ENCODE measurements at places on chromosomes 5 and 9.

DNA sequence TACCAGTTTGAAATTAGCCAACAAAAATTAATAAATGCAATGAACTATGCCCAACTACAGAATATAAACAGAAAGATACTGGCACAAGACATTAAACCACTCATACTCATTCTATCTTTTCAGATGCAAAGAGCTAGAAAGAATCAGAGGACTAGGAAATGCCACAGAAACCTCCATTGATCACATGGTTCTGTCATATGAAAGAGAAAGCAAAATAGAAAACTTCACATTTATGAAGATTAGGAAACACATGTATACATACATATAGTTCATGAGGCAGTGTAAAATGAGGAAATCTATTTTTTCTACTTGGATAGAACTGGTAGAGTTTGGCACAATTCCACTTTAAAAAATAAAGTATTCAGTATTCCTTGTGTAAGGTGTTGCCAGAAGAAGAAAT lies 275.1 kb upstream of the PTGER4 start:
- DNase-seq, result no peak

- DNase-seq, result no peak
Measured at GRCh38 chr9:32590898-32591297, 17.9 kb upstream of the NDUFB6 start.

DNA sequence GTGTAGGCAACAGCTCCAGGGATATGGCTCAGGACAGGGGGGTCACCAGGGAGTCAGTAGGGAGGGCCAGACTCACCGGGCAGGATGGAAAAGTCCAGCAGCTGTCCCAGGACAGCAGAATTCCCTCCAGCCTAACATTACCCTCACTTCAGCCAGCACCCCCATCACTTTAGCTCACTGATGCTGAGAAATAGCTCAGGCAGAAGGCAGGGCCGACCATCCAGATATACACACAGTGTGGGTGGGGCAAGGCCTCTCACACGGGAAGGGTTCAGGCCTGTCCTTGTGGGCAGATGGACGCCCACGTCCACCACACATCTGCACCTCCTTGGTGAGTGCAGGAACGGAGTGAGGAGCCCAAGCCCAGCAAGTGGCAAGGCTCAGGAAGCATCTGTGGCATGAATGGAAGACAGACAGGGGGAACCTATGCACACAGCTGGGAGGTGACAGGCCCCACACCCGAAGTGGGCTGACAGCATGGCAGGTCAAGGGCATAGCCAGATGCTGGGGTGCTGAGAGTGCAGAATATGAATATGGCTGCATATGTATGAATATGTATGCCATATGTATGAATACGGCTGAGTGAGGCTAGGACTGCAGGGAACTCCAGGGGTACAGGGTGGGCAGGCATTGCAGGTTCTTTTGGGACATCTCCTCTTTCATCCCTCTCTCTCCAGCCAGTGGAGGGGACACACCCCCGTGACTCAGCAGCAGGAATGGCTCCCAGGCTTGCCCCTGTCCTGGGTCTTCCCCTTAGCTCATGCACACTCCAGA lies 17.0 kb downstream of the BICD2 start:
- no peak for DNase-seq

DNA sequence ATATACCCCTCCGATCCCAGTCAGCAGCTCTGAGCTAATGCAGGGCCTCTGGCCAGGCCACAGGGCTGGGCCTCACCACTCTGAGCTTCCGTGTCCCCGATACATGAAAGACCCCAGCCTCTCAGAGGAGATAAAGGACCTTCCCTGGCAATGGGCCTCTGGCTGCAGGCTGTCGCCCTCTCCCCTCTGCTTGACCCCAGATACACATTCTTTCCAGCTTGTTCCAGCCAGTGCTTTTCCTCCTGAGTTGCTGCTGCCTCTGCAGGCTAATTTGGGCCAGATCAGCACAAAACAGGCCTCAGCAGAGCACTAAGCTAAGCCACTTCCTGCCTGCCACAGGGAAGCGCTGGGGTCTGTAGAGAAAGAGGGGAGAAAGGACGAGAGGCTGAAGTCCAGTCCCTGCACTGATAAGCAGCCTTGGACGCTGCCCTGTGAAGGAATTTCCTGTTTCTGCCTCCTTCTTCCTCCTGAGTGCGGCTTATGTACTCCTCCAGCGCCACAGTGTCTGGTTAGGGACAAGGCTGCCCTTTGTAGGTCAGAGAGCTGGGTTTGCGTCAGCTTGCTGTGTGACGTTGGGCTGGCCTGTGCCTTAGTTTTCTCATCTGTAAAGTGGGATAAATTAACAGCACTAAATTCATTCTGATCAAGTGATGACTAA lies 73.0 kb upstream of the IL17B start:
- no peak for DNase-seq

GRCh38 chr5:123282444-123282843 lies 140.8 kb downstream of the CEP120 start:
- no peak for DNase-seq

- no peak for DNase-seq
Measured at GRCh38 chr9:78215706-78216105, 20.2 kb upstream of the CEP78 start.

GRCh38 chr9:123318202-123318601 lies 37.8 kb upstream of the CRB2 start:
- no peak for DNase-seq

DNA sequence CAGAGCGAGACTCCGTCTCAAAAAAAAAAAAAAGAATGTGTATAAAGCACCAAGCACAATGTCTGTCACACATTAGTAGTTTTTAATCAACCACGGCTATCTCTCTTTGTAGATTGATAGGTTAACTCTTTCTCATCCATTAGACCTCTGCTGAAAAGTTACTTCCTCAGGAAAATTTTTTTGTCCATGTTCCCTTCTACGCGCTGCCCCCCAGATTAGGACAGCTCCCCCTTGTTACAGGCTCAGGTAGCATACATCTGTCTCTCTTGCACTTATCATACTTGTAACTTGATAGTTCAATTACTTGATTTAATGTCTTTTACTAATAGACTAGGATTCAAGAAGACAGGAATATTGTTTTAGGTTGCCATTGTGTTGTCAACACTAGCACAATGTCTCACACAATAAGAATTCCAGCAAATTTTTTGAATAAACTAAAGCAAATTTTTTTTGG lies 1.5 kb downstream of the SPDL1 start:
- DNase-seq, result no peak

DNA sequence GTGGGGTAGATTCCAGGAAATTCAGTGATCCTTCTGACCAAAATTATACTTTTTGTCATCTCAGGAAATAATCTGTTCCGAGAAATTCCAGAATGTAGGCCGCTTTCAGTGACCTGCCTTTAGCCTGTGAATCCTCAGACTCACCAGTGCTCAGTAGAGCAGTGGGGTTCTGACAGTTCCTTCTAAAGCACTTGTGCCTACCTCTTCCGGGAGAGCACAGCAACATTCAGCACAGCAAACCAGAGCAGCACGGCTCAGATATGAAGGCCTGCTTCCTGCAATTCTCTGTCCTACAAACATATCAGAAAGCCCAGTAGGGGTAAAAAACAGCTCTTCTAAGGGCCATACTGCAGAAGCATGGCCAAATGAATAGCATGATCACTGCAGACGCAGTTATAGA lies 15.0 kb downstream of the FANCC start:
- no peak for DNase-seq

GRCh38 chr5:141512911-141513626 lies 24.2 kb downstream of the PCDHGC5 start:
- no peak for DNase-seq

DNA sequence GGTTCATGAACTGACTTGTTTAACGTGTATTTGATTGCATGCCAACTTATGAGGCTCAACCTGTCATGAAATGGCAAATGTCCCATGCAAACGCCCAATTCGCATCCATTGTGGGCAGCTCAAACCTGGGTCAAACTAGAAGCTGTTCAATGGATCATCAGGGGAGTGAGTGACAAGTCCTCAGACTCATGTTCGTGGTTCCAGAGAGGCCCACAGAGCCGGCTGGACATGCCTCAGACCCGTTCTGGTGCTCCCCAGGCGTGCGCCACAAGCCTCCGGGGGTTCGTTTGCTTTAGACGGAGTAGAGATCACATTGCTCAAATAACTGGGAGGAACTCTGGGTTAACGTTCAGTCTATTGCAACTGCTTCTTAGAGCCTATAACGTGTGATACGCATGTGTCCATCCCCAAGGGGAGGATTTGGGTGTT lies 15.0 kb downstream of the GFI1B start:
- DNase-seq, result no peak

- DNase-seq, result no peak
Measured at GRCh38 chr5:175717837-175718236, 60.0 kb downstream of the HRH2 start.

GRCh38 chr5:143693651-143694252 lies 118.2 kb upstream of the HMHB1 start:
- no peak for DNase-seq

GRCh38 chr9:80382211-80382891 lies 810.6 kb downstream of the TLE4 start:
- no peak for DNase-seq

GRCh38 chr5:35830587-35830986 lies 26.1 kb upstream of the IL7R start:
- DNase-seq, result no peak

DNA sequence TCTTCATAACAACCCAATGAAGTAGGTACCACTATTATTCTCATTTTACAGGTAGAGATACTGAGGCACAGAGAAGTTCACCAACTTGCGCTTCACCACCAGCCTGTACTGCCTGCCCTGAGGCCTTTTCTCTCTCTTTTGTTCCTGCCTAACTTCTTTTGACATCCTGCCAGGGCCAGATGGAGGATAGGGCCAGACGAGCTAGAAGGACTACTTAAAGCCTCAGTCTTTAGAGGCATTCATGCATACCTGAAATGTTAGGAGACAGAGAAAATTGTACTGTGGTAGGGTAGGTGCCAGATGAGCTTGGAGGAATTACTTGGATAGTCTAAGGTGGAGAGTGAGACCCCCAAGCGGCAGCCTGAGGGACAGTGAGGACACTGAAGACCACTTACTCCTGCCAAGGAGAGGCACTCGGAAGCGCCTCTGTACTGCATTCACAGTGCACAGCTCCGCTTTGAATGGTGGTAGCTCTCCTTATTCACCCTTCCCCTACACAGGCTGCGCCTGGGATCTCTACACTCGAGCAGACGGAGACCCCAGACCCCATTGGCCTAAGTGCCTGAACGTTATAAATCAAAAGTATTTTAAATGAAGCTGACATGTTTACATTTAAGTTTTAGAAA lies 6.2 kb upstream of the ORM1 start:
- DNase-seq, result no peak

DNA sequence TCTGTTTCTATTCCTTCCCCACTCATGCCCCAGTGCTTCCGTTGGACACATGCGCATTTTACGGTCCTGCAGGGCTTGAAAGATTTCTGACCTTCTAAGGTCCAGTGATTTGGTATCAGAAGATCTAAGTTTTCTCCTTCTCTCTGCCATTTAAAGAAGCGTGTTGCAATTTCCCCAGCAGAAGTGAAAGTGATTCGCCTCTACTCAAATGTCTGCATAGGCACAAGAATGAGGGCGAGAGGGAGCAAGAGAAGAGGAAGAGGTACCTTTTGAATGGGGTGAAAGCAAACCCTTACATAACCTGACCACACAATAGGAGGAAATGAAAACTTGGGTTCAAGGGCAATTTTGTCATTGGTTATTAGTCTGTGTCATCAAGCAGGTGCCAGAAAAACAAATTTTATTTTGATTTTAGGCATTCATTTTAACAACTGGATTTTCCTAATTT lies 31.7 kb upstream of the NR3C1 start:
- DNase-seq, result no peak

DNA sequence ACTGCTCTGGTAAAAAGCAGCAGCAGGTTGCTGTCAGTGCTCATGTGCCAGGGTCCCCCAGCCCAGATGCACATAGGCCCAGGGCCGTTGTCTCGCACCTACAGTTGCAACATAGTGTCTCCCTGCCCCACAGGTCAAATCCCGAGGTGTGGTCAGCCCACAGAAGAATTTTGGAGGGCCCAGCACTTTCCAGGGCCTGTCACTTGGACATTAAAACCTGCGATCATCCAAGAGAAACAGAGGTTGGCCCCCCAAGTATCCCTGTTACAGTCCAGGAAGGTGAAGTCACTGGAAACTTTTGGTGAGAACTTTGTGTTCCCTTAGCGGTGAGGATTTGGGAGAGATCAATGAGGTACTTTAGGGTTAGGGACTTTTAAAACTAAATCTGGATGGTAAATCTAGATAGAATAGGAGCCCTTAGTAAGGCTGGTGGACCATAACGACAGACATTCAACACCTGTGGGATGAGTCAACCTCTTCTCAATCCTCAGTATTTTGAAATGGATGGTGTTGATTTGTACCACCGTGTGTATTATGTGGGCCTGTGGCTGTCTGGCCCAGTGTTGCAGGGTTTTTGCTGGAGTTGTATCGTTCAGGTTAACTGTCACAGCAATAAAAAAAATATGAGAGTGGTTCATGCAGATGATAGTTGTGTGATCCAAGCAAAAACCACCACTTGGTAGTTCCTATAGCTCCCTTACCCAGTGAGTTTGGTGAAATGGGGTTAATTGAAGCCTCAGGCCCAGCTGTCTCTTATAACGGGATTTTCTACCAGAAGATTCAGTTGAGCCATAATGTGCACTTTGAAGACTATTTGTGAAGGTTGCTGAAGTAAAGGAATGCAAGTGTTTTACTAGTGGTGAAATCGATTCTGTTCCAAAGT lies 19.2 kb downstream of the OR2S2 start:
- DNase-seq, result no peak

DNA sequence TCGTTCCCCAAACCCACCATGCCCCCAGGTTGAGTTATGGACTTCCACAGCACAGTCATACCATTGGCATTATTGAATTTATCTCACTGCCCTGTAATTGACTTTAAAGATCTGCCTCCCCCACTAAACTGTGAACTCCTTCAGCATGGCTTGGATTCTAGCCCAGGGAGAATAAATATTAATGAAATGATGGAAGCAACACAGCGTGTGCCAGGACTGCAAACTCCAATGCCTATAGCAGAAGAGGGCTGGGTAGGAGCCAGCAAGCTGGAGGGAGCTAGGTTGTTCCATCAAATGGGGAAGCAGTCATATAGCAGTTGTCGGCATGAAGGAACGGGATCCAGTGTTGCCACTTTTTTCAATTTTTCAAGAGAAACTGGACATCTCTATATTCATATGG lies 69.0 kb upstream of the MSX2 start:
- DNase-seq, result no peak

GRCh38 chr9:96686638-96687335 lies 31.7 kb upstream of the PRXL2C start:
- DNase-seq, result peak; percentile 53

- no peak for DNase-seq
Measured at GRCh38 chr5:138605254-138605972, 30.2 kb upstream of the HSPA9 start.

DNA sequence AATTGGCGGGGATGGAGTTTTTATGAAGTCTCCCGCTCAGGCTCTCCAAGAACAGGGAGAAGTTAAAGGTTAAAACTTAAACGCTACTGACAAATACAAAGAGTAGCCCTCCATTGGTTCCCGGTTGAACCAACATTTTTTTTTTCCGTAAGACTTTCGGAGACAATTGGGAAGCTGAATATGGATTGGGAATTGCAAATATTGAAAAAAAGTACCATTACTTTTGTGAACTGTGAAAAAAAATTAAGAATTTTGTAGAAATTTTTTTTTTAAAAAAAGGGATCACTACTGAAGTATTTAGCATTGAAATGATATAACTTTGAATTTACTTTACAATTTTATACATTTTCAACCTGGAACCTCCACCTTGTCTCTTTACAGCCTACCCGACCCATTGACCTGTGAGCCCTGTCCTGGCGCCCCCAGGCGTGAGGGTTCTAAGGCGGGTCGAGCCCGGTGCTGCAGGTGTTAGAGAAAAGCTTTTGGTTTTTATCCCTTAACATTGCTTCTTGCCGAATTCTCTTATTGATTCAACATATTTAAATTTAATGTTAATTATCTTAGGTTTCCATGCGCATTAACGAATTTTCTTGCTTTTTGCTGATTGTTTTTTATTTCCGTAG lies 448 bp upstream of the ZNF782 start:
- DNase-seq, result no peak

- DNase-seq, result no peak
Measured at GRCh38 chr9:19379697-19380046, 364 bp downstream of the RPS6 start.
